ENCODE measurements at places on chromosomes 3 and 15.

GRCh38 chr3:46848271-46849044, 14.8 kb downstream of the MYL3 start:
- peak; percentile 54 for DNase-seq

DNA sequence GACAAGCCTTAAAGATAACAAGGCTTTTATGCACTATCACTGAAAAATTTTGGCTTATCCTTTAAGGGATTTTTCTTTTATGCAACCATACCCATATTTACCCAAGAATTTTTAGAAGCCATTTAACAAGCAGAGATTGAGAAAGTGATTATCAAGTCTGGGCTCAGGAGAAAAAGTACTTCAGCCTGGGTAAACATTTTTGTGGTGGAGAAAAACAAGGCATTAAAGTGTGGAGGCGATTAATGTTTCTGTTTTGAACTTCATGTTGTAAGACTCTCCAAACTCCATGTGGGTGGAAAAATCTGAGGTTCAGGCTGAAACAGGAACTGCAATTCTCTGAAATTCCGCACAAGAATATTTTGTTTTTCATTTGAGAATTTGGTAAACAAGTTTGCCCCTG, 260.4 kb upstream of the KCNMB2 start:
- no peak for DNase-seq

- DNase-seq: no peak
Measured at GRCh38 chr15:27490867-27491595, 520.0 kb downstream of the GABRG3 start.

GRCh38 chr3:190178779-190179178, 58.1 kb upstream of the P3H2 start:
- no peak for DNase-seq

DNA sequence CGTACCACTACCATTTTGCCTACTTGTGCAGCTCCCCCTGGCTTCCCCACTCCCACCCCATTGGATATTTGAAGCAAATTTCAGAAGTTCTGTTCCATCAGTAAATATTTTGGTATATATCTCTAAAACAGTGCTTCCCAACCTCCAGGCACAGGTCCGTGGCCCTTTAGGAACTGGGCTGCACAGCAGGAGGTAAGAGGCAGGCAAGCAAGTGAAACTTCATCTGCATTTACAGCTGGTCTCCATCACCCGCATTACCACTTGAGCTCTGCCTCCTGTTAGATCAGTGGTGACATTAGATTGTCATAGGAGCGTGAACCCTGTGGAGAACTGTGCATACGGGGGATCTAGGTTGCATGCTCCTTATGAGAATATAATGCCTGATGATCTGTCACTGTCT, 97.2 kb upstream of the LRRFIP2 start:
- DNase-seq: no peak

- DNase-seq: no peak
Measured at GRCh38 chr15:29070471-29071231, 184.9 kb downstream of the APBA2 start.

- DNase-seq: no peak
Measured at GRCh38 chr15:82143390-82144385, 97.9 kb upstream of the MEX3B start.

GRCh38 chr15:73273181-73274002, 95.4 kb downstream of the HCN4 start:
- DNase-seq: peak; percentile 58

- DNase-seq: no peak
Measured at GRCh38 chr3:86748015-86748414, 242.9 kb downstream of the VGLL3 start.

DNA sequence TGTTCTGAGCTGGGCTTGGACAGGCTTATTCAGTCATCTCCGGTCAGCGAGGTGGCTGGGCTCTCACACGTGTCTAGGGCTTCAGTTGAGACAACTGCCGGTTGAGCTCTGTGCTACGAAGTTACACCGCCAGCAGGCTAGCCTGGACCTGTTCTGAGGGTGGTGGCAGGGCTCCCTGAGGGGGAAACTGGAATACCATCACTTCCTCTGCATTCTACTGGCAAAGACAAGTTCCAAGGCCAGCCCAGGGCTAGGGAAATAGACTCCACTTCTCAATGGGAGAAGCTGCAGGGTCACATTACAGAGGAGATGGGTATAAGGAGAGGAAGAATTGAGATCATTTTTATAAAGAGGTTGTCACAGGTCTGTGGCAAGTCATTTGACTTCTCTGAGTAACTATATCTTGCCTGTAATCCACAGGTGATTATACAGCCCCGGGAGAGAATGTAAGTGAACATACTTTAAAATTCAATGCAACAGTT, 106.8 kb upstream of the IL12A start:
- DNase-seq: no peak

- DNase-seq: no peak
Measured at GRCh38 chr3:12234192-12234591, 54.7 kb upstream of the PPARG start.

- no peak for DNase-seq
Measured at GRCh38 chr3:169256027-169256426, 407.5 kb downstream of the MECOM start.

DNA sequence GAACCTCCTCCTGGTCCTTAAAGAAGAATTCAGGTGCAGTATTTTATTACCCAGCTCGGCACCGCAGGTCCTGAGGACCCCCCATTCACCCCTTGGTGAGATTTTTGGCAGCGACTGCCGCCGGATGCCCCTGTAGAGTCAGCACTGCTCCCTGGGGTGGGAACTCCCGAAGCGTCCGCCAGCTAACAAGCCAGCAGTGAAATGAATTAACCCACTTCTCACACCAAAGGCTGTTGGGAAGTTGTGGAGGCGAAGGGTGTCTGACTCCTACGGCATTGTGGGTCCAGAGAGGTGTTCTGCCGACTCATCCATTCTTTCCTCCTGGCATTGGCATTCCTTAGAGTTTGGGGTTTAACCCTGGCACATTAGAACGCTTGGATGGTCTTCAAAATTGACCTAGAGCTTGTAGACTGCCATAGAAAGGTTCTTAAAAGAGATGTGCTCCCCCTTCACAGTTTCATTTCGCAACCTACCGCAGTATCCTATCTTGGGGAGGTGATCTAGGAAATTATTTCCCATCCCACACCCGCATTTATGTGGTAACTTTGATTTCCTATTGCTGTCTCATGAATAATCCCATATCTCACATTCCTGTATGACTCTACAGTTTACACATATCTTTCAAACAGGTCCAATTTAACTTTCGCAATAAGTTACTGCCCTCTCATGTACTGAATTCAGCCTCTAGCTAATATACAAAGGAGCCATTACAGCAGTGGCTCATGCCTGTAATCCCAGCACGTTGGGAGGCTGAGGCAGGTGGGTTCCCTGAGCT, 879 bp upstream of the EIF5A2 start:
- no peak for DNase-seq

DNA sequence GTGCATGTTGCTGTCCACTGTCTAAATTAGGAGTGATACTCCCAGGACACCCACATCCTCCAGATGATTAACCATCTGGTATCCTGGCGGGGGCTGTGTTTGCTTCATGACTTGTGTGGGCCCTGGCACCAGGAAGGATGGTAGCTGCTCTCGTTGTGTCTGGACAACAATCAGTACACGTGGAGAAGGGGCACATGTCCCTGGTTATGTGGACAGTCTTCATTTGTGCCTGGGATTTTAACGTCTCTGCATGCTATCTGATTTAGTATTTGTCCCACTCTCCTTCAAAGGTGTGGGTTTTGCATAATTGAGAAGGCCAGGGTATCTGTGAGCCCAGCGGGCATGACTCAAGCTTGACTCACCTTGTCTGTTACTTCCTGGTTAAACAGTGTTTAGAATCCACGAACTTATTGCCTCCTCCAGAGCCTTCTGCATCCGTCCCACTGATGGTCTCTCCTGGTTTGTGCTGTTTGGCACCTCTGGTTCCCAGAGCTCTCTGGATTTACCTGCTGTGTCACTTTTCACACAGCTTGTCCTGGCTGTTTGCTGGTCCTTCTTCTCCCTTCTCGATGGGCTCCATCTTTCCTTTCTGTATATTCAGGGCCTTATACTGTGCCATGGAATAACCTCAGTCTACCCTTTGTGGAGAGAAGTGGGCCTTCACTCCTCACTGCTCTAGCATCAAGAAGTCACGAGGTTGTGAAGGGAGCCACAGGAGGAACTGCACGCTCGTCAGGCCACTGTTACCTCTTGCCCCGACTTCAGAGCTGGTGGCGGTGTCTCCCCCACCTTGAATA, 32.5 kb downstream of the ARNT2 start:
- DNase-seq: no peak

GRCh38 chr15:69756440-69756839, 303.8 kb downstream of the RPLP1 start:
- DNase-seq: no peak

DNA sequence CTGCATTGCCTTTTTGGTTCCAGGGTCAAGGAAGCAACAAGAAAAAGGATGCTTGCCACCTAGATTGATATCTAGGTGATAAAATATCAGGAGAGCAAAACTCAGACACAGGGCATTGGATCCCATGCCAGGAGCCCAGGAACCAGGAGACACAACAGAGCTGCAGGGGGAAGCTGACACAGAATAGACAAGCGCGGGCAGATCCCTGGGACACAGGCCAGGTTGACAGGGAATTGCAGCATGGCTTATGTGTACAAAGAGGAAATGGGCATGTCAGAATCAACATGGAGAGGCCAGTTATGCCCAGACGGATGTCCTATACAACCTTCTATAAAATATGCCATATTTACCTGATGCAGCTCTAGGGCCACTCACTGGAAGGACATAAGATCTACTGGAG, 84.2 kb downstream of the SEMA6D start:
- no peak for DNase-seq

- DNase-seq: no peak
Measured at GRCh38 chr3:183933160-183933559, 48.5 kb upstream of the PARL start.

- no peak for DNase-seq
Measured at GRCh38 chr3:173221010-173221409, 80.0 kb upstream of the SPATA16 start.

DNA sequence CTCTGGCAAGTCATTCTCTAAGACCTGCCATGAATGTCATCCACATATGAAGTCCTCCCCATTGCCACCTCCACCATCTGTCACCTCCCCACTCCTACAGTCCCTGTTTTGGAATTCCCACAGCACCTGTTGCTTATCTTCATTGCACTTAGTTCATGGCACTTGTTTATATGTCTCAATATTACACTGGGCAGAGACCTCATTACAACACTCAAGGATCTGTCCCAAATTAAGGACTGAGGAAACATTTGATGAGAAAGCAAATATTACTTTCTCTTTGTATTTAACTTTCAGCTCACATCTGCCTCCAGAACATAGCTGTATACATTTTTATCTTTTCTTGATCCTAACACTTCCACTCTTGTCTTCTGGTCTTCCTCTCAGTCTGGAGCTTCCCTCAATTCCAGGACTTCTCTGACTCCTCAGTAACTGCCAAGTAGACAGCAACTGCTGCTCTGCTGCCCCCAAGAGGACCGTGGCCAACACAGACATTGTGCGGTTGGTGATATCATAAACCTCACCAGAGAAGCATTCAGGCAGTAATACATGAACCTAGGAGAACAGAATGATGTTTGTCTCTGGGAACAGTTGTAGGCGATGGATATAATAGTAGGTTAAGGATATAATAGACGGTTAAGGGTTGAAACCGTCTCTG, 45.0 kb upstream of the FGF12 start:
- DNase-seq: no peak

DNA sequence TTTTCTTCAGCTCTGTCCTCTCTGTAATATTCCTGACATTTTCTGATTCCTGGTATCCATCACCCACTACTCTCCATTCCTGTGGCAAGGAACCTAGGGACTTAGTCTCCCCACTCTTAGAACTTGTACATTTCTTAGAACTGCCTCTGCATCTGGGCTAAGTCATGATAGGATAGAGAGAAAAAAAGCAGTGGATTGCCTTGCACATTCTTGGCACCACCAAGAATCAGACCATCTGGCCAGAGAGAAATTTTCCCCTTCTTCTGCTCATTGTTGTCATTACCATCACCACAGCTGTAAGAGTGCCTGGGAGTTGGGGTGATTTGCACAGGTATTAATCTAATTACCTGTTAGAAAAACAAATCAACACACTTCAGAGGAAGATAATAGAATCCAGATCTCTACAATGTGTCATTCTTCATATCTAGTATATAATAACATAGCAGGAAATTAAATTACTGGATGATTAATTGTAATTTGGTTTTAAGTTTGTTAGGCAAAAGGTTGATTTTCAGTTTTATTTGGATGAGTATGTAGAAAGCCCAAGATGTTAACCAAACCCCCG, 264.8 kb upstream of the ZPLD1 start:
- DNase-seq: no peak

DNA sequence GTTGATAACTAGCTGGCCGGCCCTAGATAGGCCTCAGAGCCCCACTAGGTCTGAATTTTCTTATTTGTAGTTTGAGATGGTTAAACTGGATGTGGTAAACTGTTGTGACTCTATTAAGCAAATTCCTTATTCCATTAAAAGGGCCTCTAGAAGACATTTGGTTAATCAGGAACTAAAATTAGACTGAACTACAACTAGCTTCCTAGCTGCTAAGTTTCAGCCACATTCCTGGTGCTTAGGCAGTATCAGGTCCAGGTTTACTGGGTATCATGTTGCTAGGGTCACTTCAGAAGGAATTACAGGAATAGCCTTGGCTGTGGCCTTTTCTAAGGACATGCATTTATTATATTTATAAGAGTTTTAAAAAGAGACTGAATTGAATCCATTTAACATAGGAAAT, 136.3 kb downstream of the PLD1 start:
- no peak for DNase-seq

DNA sequence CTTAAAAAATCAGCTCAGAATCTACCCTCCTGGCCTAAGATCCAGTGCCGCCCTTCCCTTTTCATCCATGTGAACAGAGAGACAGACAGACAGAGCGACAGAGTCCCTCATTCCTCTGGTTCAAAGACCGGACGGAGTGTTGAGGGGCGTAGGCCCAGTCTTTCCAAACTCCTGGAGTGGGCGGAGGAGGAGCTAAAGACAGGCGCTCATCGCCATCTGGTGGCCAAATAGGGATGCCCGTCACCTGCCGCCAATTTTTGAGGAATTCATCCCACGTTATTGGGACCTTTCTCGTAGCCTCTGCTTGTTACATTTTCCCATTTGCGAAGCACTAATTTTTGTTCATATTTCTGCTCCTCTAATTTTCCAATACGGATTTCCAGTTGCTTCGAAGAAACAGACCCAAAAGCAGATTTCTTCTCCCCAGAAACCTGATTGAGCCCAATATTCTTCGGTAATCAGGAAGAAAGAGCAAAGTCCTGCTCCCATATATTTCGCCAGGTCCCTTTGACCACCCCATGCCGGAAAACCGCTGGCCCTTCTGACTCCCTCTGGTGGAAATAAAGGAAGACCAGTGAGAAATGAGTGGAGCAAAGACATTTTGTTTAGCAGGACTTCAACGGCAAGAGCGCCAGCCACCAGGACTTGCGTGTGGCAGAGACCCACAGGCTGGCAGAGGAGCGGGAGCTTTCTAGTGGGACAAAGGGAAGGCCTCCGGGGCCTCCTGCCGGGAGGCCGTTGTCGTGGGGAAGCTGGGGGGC, 88.0 kb downstream of the LRRK1 start:
- DNase-seq: peak; percentile 70
